ENCODE measurements at places on chromosomes 4 and X.
A peak's percentile ranks its signal among the peaks of the same experiment; 100 is the strongest.

- no peak for DNase-seq
Measured at GRCh38 chrX:13968198-13968597, 61.5 kb downstream of the GEMIN8 start.

- DNase-seq = no peak
Measured at GRCh38 chr4:111618908-111619307, 526.3 kb upstream of the FAM241A start.

DNA sequence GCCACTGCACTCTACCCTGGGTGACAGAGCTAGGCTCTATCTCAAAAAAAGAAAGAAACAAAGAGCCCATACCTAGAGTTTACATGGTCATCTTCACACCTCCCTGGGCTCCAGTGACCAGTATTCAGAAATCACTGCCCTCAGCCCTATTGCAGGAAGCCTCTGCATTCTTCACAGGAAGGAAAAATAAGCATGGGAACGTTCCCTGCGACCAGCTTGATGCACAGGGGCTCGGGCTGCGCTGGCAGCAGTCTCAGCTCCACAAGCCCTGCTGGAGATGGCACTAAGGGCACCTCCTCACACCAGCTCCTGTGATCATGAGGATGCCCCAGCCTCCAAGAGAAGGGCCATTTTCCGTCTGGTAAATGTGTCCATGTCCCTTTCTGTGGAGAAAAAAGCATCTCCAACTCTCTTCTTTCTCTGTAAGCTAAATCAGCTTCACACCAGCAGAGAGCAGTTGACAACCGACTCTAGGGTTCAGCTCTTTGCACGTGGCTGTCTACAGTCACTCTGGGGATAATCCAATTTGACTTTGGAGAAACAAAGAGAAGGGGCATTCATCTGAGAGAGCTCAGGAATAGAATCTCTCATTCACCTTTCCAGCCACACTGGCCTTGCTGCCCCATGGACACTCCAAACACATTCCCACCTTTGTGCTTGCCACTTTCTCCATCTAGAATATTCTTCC lies 33.1 kb downstream of the LDB2 start:
- no peak for DNase-seq

DNA sequence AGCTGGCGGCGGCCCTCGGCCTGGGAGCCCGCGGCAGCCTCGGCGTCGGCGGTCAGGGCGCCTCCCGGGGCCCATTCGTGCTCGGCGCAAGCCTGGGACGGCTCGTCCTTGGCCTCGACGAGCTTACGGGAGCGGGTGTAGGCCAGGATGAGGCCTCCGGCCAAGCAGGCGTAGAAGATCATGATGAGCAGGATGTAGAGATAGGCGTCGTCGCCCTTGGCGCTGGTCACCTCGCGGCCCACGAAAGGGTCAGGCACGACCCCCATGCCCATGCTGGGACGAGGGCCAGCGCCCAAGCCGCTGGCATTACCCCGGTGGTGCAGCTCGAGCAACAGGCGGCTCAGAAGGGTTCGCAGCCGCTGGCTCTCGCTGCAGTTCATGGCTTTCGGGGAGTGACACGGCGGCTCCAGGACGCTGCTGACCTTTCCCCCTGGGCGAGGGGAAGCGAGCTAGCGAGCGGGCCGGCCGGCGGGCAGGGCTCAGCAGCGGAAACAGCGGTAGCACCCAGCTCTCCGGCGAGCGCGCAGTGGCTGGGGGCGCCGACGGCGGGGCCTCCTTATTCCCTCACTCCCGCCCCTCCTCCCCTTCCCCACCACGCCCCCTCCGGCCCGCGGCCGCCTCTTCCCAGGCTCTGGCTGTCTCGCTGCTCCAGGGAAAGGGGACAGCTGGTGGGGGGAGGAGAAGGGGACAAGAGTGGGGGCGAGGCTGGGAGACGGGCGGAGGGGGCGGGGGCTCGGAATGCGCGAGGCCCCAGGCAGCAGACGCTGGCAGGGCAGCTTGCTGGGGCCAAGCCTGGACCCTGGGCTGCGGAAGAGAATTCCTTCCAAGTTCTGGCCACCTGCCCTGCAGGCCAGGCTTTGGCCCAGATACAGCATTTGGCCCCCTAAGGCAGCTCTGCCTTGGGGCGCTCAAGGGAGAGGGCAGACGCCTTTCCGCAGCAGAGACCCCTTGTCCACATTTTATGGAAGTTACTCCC lies at the start of gene KCNE5:
KCNE5 (minus strand) TSS at position 532 of the 976 bp plus-strand sequence; CDS start at position 380, 152 bp downstream.
- no peak for DNase-seq

GRCh38 chr4:182729516-182729915 lies 187.7 kb downstream of the DCTD start:
- peak; percentile 37 for DNase-seq

GRCh38 chr4:61532336-61533000 lies 332.3 kb downstream of the ADGRL3 start:
- peak; percentile 42 for DNase-seq

- DNase-seq = no peak
Measured at GRCh38 chrX:111511477-111511876, at the start of gene SERTM2. Gene SERTM2 (plus strand): TSS chrX:111511645. CDS start chrX:111518858, 7,213 bp downstream.

DNA sequence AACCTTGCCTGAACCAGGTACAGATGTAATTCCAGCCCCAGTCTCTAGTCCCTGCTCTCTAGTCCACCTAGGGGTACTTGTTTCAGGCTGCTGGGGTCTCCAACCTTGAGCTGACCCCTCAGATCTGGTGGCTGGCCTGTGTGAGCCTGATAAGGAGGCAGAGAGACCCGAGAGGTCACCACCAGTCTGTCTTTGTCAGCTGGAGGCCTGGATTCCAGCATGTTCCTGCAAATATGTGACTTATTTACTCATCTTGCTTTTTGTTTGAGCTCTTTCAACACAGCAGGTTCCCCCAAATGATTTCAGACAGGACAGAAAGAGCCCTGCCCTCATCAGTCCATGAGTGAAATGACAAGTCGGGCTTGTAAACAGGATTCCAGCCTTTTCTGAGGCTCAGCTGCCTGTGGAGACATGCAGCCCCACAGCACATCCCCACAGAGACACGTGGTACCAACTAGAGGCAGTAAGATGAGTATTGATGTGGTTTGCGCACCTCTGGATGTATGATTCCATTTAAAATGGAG lies 37.5 kb upstream of the STK26 start:
- DNase-seq = no peak

DNA sequence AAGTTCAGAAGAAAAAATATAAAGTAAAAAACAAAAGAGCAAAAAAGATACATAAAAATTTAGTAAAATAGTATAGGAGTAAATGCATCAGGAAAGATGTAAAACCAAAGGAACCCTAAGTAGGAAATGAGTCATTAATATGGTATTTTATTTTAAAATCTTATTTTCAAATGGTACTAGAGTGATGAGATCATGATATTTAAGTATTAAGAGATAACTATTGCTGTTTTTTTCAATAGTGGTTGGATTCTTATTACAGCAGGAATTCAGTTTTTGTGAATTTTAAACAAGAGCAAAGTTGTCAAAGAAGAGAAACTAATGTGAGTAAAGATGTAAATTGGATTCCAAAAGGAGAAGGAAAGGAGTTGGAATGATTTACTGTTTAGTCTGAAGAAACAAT lies 20.0 kb downstream of the EMCN start:
- no peak for DNase-seq

DNA sequence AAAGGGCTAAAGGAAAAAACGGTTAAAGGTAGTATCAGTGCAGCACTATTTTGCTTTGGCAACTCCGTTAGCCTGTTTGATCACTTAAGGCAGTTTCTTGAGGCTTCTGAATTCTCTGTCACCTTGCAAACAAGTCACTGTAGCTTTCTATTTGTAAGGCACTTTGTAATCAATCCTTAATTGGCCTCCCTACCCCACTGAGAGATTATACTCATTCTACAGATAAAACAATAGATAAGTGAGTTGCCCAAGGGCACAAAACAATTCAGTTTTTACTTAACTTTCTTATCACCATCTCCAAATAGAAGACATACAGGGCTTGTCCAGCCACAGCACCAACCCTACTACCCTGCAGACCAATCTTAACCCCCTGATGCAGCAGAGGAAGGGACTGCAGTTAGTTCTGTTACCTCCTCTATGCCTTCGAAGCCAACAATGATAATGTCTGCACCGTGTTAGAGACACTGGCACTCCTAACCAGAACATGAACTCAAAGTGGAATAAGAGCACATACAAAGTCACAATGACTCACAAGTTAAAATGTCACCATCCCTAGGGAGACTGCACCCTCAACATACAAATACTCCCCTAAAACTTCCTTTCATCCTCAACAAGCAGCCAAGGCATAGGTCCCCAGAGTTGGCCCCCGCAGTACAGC lies 1.7 kb downstream of the TMEM185A start:
- no peak for DNase-seq

DNA sequence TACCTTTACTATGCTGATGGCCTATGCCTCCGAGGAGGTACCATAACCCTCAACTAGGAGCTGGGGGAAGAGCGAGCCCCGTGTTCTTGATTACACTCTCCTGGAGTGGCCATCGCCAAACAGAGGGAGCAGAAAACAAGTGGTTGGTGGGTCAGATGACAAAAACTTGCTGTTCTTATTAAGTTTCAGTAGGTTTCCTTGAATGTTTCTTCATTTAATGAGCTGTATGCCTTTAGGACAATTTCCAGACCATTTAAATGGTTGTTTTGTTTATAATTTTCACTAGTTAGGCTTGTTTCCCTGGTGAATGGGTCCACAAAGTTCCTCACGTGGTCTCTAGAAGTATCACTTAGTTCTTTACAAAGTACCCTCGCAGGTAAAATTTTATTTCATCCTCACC lies 4.7 kb downstream of the PYURF start:
- DNase-seq = no peak

- DNase-seq = no peak
Measured at GRCh38 chrX:123600181-123600580, 132.7 kb downstream of the THOC2 start.

GRCh38 chr4:8192748-8193738 lies 6.0 kb upstream of the SH3TC1 start:
- no peak for DNase-seq

GRCh38 chr4:3250438-3250955 lies 1.5 kb downstream of the MSANTD1 start:
- DNase-seq = no peak

GRCh38 chr4:5144384-5144783 lies 93.1 kb downstream of the STK32B start:
- DNase-seq = no peak

GRCh38 chrX:102044496-102044895 lies 81.0 kb upstream of the TCEAL2 start:
- DNase-seq = no peak

DNA sequence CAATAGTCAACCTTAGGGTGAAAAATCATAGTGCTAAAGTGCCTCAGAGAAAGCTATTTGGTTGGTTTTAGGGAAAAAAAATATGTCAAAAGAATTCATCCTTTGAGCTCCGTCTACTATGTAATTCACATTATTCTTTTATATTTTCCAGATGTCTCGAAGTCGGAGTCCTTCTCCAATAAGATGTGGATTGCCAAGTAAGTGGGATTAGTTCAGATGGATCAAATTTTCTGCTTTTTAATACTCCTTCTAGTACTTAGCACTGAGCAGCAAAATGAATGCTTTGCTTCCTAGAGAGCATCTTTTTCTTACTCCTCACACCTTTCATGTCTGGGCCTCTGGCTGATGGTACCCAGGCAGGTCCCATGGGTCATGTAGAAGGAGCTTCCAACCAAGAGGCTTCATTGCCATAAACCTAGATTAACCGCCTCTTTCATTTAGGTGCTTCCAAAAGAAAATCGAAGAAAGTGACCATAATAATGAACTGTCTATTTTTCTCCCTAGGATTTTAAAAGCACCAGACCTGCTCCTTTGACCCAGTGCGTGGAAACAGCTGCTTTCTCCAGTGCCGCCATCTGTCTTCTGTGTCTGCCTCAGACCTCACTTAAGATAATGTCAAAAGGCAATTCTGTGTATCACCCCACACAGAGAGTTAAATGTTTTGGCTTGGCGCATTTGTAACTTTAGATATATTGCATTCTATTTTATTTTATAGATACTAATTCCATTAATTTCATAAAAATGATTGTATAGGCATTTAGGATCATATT lies 43.5 kb downstream of the SPATA18 start:
- DNase-seq = no peak

DNA sequence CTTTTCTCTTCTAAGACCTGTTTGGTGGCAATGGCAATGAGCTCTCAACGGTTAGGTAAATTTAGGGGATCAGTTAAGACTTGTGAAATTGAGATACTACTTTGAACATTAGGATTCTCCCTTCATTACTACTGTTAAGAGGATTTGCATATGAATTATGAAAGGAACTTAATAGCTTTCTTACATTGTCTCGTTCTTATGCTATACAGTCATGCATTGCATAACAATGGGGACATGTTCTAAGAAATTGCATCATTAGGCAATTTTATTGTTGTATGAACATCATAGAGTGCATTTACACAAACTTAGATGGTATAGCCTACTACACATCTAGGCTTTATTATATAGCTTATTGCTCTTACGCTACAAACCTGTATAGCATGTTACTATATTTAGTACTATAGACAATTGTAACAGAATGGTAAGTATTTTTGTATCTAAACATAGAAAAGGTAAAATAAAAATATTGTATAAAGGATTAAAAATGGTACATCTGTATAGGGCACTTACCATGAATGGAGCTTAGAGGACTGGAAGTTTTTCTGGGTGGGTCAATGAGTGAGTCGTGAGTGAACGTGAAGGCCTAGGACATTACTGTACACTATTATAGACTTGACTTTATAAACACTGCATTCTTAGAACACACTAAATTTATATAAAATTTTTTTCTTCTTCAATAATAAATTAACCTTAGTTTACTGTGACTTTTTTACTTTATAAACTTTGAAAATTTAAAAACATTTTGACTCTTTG lies 62.5 kb downstream of the PAQR3 start:
- no peak for DNase-seq

- DNase-seq = no peak
Measured at GRCh38 chr4:78222575-78223186, 165.6 kb downstream of the FRAS1 start.

DNA sequence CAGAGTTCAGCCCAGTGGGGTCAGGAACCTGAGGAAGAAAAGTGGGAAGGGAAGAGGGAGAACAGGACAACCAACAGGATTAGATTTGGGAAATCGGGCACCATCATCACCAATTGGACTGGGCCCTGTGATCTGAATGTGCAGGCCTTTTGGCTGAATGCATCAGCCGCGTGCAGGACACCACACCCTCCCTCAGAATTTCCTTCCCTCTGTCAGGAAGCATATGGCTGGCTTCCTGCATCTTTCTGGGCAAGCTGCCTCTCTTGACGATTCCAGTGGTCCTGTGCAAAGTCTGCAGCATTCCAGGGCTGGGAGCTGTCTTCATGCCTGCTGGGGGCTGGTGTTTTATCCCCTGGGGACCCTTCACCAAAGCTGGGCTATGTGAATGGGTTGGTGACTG lies 16.4 kb downstream of the MAGEA4 start:
- DNase-seq = no peak

DNA sequence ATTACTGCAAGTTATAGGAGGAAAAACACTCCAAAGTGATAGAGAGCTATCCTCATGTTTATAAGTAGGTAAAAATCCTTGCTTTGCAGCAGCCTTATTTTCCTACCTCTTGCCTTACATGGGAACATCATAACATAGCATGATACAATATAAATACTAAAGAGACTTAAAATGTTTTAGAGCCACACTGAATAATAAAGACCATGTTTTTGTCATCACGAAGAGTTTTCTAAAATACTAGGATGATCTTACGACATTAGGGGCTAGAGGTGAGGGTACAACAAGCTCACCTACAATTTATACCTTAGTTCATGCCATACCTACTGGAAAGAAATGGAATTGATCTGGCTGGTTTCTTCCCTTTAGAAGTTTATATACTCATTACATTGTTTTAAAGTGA lies 184.8 kb downstream of the FBXW7 start:
- DNase-seq = no peak
